Subcutaneous preadipocyte (primary cell): ENCODE measurements at places on chromosomes 1 and 21. TPM values are rescaled to one million over a fixed set of nuclear protein-coding genes. Genes with fewer than 3 reads are reported as not detected.

The FAM3B gene
- total RNA-seq, result not detected in 2 replicates

The PALMD gene
- 0.20 and 0.37 TPM in 2 replicates for total RNA-seq

The CFAP126 gene
- total RNA-seq, result not detected in 2 replicates

The XCL1 gene
- not detected in 2 replicates for total RNA-seq

The DMBX1 gene
- not detected in 2 replicates for total RNA-seq

The C1QC gene
- total RNA-seq, result not detected in 2 replicates

The LRRC38 gene
- total RNA-seq, result not detected in 2 replicates

The FMO4 gene
- total RNA-seq, result 2.0 and 2.6 TPM in 2 replicates

The LCE6A gene
- total RNA-seq, result not detected in 2 replicates

The PBX1 gene
- total RNA-seq, result 23.9 and 34.2 TPM in 2 replicates

The SLC30A10 gene
- not detected in 2 replicates for total RNA-seq

The ZNF687 gene
- 11.8 and 17.2 TPM in 2 replicates for total RNA-seq

The SV2A gene
- total RNA-seq, result 9.4 and 13.2 TPM in 2 replicates
